Anterior cingulate cortex (tissue), 58 donors: ENCODE measurements at places on chromosomes 12 and 14.

GRCh38 chr12:75481774-75482173 lies 1.2 kb downstream of the GLIPR1 start:
- DNase-seq = no peak

GRCh38 chr12:122437656-122438121 lies 15.2 kb upstream of the CLIP1 start:
- DNase-seq = peak; percentile 14

GRCh38 chr12:12450043-12450471 lies 93.2 kb downstream of the BORCS5 start:
- DNase-seq = no peak

DNA sequence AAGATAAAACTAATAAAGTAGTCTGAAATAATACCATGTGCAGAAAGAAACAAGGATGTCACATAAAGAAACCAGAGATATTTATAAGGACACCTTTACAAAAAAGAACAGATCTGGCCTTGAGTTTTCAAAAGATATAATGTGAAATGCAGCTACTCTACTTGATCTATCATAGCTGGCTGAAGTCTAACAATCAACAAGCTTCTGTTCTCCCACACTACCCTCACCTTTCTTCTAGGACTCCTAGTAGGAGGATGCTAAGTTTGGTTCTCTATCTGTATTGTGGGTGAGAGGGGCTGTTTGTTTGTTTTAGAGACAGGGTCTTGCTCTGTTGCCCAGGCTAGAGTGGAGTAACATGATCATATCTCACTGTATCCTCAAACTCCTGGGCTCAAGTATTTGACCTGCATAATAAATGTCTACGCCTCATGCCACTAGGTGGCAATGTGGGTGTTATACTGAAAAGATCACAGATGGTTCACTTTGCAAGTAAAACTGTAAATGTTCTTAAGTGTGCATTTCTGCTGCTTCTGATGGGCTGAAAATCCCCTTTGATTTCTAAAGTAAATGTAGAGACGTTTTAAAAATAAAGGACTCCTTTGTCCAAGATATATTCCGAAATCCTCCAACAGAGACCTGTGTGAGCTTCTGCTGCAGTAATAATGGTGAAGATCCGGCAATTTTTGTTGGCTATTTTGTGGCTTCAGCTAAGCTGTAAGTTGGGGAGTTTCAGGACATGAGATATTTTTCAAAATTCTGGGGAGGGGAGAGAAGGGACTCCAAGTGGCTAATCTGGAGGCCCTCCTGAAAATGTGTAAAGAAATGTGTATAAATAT lies 269.3 kb downstream of the DAD1 start:
- peak; percentile 3 for DNase-seq

DNA sequence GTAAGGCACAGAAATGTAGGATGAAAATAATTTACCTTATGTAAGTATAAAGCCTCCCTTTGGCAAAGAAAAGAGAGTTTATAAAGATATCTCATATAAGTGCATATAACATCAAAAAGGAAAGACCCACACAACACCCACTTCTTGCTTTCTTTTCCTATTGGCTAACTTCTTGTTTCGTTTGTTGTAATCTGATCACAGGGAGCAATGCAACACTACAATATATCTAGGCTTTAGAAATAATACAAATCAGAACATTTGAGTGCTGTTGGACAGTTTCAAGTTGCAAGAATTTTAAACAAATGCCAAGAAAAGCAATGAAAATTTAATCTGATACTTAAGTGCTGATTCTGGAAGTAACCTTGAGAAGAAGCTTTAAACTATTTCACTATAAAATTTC lies 1.3 kb downstream of the FGD6 start:
- DNase-seq = no peak

- DNase-seq = no peak
Observed at GRCh38 chr12:2353281-2353680, 300.5 kb downstream of the CACNA1C start.

DNA sequence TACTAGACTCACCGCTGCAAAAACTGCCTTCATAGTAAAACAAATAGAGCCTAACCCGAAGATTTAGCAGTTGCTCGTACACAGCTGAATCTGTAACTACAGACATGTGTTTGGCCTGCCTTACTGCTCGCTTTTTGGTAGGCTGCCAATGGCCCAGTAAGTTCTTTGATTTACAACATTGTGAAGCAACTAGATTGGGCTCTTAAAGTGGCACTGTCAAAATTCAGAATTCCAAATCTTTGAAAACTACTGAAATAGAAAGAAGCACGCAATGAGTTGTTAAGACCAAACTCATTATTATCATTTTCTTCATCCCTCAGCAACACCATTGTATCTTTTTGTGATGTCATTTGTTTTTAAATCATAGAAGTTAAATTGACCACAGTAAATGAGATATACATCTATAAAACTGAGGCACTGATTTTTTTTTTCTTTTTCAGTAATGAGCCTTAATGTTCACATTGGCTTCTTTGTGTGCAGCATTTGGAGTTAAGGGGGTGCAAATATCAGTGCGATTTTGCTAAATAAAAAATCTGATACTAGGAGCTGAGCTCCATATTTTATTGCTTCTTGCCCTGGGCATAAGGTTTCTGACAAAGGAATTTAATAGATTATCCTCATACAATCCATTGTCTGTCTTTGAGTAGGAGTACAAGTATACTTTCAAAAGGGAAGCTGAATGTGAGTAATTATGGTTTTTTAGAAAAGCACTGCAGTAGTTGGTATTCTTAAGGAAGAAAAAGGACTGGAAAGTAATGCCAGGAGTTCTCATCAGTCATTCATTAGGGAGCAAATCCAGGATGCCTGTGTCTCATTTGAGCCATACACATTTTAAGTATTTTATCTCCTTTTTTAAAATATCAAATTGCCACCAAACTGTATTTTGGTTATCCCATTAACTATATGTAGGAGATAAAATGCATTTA lies 138.5 kb downstream of the KICS2 start:
- DNase-seq = peak; percentile 58

DNA sequence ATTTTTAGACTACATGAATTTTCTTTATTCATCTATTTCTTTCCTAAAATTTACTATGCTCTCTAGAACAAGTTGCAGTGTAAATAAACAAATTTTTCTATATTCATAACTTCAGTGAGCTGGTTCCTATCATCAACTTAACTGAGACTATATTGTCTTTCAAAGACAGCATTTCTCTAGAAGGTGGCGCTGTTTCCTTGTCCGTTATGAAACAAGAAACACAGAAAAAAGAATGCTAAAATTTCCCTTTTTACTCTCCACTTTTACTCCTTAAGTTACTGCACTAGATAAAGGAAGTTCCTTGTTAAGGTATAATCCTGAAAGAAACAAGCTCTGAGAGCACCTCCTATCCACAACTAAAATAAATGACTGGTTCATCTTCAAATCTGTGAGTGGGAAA lies 8.2 kb upstream of the CLEC2A start:
- no peak for DNase-seq

DNA sequence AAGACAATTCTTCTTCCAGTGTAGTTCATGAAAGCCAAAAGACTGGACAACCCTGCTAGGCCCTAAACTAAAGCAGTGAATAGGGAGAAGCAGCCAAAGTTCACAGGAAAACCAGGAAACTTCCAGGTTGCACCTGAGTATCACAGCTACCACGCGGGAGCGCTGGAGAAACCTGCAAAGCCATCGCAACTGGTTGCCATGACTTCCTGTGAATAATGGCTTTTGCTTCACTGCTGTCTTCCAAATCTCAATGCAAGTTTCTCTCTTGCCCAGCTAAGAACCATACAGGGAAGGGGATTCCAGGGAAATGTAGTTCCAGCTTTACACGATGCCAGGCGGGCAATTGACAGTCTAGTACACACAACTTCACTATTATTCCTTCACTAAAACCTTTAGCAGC lies 114.1 kb downstream of the GXYLT1 start:
- DNase-seq = no peak

DNA sequence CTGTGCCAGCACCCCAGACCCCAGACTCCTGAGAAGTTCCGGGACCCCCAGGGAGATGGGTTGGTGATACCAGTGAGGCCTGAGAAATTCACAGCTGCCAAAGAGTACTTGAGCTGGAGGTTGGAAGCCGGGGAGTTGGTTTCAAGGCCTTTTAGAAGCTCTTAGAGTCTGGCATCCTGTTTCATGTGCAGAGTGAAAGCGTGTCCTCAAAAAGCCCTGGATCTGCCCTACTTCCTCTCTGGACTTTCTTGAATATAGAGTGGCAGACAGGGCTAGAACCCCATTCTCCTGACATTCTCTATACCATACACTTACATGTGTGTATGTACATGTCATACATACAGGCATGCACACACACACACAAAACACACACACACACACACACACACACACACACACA lies 31.3 kb upstream of the PPM1A start:
- no peak for DNase-seq

GRCh38 chr12:56894698-56895368 lies 39.4 kb downstream of the SDR9C7 start:
- no peak for DNase-seq

- DNase-seq = no peak
Observed at GRCh38 chr14:76280221-76280620, 95.7 kb upstream of the ESRRB start.

GRCh38 chr12:7344833-7345606 lies 41.1 kb downstream of the ACSM4 start:
- no peak for DNase-seq

DNA sequence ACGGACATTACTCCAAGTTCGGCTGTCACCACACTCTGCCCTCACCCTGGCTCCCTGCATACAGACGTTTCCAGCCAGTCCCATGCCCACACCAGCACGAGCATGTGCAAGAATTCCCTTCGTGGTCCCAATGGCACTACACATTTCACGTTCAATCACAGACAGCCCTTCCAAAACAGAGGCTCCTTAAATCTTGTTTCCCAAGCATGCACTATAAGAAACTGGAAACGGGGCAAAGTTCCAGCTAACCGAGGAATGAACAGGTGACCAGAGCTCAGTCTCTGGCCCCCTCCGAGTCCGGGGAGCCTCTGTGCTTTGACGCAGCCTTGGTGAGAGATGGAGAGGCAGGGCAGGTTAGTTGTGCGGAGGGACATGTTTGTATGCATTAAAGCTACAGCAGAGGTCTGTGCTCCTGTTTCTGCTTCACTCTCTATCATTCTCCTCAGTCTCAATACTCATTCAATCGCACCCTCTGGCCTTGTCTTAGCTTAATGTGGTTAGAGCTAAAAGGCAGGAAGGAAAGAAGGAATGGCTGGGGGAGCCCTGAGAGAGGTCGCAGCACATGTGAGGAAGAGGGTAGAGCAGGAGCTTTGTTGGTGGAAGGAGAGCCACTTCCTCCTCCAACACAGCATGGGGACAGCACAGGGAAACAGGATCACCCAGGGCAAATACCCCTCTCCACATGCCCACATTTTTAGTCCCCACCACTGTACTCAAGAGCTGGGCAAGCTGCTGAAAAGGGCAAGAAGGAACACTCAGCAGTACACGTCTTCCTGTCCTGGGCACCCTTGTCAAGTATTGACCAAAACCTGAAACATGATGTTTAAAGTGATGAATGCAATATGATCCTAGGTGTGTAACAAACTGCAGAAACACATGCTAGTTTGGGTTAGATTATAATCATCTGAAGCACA lies 12.2 kb upstream of the SELPLG start:
- DNase-seq = no peak

- DNase-seq = no peak
Observed at GRCh38 chr12:119809023-119809422, 68.1 kb downstream of the CIT start.

- DNase-seq = no peak
Observed at GRCh38 chr14:65184032-65184764, 81.9 kb upstream of the MAX start.

GRCh38 chr12:25286837-25287236 lies 36.1 kb upstream of the KRAS start:
- DNase-seq = no peak

DNA sequence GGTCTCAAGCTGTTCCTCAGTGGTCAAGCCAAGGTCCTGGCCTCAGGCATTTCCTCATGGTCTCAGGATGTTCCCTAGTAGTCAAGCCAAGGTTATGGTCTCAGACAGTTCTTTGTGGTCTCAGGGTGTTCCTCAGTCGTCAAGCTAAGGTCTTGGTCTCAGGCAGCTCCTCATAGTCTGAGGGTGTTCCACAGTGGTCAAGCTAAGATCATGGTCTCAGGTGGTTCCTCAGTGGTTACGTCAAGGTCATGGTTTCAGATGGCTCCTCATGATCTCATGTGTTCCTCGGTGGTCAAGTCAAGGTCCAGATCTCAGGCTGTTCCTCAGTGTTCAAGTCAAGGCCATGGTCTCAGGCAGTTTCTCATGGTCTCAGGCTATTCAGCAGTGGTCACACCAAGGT lies 540.1 kb downstream of the VRK1 start:
- no peak for DNase-seq

DNA sequence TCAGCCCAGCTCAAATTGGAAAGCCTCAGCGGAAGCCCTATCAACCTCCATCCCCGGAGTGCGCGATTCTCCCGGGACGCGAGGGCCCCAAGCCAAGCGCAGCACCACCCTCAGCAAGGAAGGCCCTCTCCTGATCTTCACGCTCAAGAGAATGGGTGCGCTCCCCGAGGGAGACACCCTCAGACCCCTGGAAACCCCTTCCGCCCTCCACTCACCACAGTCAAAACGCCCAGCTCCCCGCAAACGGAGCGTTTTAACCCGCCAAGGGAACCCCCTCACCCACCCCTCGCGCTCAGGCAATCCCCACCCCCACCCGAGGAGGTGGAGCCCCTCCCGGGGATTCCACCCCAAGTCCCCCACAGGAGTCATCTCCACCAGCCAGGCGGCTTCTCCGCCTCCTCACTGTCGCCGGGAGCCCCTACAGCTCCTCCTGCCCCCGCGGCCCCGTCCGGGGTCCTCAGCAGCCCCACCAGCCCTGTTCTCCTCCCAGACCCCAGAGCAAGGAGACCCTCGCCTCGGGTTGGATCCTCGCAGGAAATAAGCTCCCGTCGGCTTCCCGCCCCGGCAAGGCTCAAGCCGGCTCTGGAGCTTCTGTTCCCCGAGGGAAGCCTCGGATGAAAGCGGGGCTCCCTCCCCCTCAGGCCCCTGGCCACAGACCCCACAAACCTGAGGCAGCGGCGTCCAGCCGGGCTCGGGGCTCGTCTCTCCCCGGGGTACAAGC lies 507 bp downstream of the BAZ2A start:
- peak; percentile 63 for DNase-seq

DNA sequence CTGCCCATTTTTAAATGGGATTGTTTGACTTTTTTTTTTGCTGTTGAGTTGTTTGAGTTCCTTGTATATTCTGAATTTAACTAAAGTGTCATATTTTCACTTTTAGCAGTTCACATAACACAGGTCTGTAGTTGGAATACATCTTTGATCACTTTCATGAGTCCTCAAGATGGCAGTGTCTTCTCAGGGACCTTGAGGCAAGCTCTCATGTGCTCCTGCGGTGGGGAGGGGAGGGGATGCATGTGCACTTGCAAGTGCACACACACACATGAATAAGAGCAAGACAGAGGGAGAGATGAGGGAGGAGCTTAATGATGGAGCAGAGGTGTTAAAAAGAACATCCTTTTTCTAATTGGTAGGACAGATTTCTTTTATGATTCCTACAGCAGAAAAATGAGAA lies 291.4 kb upstream of the OR4E1 start:
- DNase-seq = no peak

GRCh38 chr12:104175726-104176247 lies 37.8 kb upstream of the NFYB start:
- DNase-seq = no peak
